Effector memory CD4-positive, alpha-beta T cell (primary cell): ENCODE measurements at places on chromosomes 6 and 20.

GRCh38 chr6:136378888-136379287 is 89.2 kb upstream of the BCLAF1 start:
- no peak for DNase-seq

GRCh38 chr6:80956898-80957297 is 795.6 kb downstream of the TENT5A start:
- DNase-seq = no peak

- no peak for DNase-seq
Measured at GRCh38 chr6:131995917-131996316, 44.7 kb upstream of the CCN2 start.

DNA sequence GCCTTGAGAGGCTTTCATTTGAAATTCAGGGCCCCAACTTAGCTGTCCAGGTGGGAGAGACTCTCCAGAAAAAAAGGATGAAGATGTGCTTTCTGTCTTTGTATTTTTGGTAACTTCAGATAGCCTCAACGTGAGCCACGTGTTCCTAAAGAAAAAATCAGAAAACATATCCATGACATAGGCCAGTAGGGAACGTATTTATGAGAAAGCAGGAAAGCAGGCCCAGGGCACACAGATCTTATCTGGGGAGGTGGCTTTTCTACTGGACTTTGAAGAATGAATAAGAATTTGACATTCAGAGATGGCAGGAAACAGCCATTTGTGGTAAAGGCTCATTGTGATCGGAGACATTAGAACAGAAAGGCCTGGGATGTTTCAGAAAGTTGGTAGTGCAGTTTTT is 21.2 kb upstream of the EXOC2 start:
- DNase-seq = no peak

DNA sequence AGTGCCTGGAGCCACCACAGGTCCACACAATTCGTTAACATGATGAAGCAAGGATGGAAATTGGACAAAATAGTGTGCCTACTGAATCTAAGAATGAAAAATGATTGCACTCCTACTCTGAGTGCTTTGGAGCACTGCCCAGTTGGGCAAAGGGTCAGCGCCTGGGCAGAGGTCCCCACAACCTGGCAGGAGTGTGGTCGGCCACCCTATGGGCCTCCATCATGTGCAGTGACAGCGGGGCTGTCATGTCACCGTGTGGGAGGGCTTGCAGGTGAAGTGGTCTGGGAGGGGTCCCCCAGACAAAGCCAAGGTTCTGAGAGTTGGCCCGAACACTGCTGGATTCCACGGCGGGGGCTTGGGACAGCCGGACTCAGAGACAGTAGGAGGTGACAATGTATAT is 36.2 kb upstream of the CD93 start:
- DNase-seq = no peak

- no peak for DNase-seq
Measured at GRCh38 chr20:59600472-59600871, 3.9 kb upstream of the PHACTR3 start.

- no peak for DNase-seq
Measured at GRCh38 chr6:68975064-68975463, 340.0 kb downstream of the ADGRB3 start.

DNA sequence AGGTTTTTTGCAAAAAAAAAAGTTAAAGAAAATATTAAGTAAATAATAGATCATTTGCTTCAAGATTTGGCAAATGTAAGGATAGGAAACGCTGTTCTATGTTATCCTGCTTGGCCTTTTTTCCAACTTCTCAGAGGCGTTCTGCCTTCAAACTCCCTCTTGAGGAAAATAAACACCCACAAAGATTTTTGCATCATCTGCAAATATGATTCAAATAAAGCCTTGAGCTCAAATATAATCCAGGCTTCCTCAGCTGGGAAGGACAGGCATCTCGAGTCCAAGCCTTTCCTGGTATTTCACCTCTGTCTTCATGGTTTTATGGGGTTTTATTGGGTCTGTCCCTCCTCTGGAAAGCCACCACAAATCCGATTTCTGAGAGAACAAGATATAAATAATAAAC is 67.7 kb upstream of the PTPN1 start:
- DNase-seq = no peak

GRCh38 chr6:96794980-96795379 is 42.3 kb downstream of the GPR63 start:
- DNase-seq = no peak

DNA sequence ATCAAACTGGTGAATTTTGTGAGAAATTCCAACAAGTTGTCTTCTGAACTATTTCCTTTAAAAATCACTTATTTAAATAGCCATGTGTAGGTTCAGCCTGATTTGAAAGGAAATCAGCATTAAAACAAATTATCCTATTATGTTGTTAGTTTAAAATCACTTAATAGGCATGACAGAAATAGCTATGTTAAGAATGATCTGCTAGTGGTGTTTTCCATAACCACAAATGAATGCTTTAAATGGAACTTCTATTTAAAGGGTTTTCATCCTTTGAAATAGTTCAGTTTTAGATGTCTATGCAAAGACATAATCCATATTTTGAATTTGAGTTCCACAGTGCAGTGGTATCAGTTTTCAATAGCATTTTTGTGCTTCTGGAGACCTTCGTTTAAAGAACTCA is 120.1 kb downstream of the PLEKHG1 start:
- no peak for DNase-seq

GRCh38 chr20:20386192-20386591 is 18.3 kb downstream of the INSM1 start:
- DNase-seq = no peak

DNA sequence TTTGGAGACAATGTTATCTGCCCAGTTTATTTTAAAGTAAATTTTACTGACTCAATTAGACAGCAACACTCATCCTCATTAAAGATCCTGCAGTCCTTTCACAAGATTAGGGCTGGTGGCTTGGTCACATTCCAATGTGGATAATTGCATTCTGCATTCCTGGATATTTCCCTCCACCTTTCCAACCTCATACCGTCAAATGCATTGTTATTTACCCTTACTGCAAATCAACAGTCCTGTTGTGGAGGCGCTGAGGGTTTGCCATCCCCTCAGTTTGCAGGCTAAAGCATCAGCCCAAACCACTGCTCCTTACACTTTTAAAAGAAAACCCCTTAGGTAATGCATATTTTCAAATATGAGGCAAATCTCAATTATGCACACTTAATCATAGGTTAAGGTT is 5.4 kb downstream of the CITED2 start:
- DNase-seq = no peak

DNA sequence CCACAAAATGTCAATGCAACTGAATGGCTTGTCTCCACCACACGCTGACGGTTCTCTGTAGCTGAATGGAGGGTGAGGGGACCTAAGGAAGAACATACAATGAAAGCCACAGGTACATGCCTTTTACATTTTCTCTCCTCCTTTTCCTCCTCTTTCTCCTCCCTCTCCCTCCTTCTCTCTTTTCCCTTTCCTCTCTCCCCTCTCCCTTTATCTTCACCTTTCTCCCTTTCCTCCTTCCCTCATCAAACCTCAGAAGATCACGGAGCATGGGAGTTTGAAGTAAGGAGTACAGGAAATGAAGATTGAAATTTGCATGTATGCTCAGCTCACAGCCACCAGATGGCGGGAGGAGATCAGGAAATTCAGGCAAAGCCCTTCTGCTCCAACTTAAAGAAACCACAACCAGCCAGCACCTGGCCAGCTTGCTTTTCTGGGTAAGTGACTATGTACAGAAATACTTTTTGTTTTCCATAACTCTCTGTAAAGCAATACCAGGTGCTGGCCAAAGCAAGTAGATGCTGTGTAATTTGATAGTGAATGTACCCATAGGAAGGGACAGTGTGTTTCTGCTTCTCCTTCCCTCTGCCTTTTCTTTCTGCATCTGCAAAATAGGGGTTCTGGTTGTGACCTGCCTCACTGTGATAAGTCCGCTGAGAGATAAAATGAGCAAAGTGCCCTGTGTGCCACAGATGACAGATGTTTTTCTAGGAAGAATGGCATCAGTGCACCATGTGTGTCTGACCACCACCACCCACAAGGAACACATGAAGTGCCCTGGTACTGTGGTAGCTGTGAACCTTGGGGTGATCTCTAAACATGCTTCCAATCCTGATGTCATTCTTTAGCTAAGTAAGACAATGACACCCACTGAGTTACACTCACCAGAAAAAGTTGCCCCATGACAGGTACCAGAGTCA is 18.6 kb upstream of the FOXO3 start:
- DNase-seq = peak; percentile 66

DNA sequence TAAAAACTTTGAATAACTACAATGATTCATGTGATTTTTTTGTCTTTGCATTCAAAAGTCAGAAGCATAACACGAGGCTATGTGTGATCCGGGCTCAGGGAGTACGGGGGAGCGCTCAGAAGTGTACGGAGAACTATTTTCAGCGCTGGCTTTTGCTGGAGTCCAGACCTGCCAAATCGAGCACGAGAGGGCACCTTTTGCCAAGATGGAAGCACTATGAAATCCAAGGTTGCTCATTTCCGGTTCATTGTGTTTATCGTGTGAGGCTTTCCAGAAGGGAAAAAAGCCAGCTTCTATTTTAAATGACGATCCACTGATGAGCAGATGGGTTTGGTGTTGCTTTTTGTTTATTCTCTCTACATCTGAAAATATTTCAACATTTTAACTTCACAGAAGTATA is 11.3 kb downstream of the RAMACL start:
- no peak for DNase-seq

- DNase-seq = no peak
Measured at GRCh38 chr20:49740807-49741206, 27.1 kb upstream of the B4GALT5 start.

GRCh38 chr6:49906526-49906925 is 40.2 kb upstream of the CRISP1 start:
- no peak for DNase-seq

GRCh38 chr20:45037050-45037449 is 63.9 kb downstream of the KCNS1 start:
- DNase-seq = no peak

DNA sequence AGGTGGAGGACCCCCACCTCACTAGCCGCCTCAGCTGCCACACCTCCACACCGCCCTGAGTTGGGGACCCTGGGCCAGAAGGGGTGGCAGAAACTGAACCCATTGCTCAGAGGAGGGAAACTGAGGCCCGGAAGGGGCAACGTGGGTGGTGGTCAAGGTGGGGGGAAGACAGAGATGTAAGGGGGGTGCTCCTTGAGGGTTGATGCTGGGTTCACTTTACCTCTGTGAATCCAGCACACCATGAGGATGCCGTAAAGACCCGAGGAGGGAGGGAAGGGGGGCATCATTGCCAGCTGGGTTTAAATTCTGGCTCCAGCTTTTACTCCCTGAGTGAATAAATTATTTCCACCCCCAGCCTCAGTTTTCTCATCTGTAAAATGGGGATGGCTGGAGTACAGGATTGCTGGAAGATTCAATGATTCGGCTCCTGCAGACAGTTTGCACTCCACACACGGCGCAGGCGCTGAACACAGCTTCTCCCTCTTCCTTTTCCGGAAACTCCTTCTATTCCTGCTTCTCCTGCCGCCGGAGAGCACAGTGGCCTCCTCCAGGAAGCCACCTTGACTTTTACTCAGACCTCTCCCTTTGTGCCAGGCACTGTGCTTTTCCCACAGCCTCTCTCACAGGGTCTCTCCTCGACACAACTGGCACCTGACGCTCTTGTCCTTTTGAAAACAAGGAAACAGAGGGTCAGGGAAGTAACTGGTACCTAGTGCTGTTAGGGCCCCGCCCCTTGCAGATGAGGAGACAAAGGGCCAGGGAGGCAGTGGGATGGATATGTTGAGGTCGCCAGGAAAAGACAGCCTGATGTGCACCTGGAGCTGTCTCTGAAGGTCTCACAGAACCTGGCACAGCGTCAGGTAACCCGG is 59.4 kb downstream of the UBE2V1 start:
- DNase-seq = no peak

- no peak for DNase-seq
Measured at GRCh38 chr6:79246891-79247290, 12.4 kb upstream of the HMGN3 start.

GRCh38 chr6:105573556-105573955 is 170.7 kb upstream of the PREP start:
- DNase-seq = no peak

DNA sequence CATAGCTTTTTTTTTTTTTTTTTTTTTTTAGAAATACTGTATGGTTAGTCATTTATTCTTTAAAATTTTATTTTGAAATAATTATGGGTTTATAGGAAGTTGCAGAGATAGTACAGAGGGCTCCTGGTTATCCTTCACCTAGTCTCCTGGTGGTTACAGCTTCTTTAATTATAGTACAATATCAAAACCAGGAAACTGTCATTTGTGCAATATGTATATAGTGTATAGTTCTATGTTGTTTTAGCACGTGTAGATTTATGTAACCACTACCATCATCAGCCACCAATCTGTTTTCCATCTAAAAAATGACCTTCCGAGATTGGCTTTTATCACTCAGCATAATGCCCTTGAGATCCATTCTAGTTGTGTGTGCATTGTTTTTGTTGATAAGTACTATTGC is 54.7 kb downstream of the SLC22A2 start:
- no peak for DNase-seq

- DNase-seq = no peak
Measured at GRCh38 chr20:5895626-5896025, 54.7 kb downstream of the TRMT6 start.

GRCh38 chr6:152316024-152316423 is 321.1 kb downstream of the SYNE1 start:
- no peak for DNase-seq

GRCh38 chr6:6851059-6851948 is 256.5 kb upstream of the RREB1 start:
- DNase-seq = no peak

DNA sequence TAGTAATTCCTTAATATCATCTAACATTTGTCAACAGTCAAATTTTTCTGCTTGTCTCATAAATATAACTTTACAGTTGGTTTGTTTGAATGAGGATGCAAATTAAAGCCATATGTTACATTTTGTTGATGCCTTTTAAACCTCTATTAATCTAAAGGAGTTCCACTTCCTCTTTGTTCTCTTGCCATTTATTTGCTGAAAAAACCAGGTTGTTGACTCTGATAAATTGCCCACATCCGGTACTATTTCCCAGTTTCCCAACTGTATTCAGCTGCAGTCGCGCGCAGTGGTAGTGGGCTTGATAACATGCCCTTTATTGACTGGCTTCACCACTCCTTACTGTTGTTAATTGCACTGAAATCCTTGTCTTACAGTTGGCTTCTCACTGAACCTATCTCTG is 32.8 kb upstream of the SIRPB2 start:
- DNase-seq = no peak

- DNase-seq = no peak
Measured at GRCh38 chr20:53625311-53626129, 31.9 kb upstream of the ZNF217 start.
